ENCODE measurements at places on chromosomes 7 and 10.
A peak's percentile ranks its signal among the peaks of the same experiment; 100 is the strongest.

GRCh38 chr7:50308532-50309385, 4.2 kb downstream of the IKZF1 start:
- DNase-seq = no peak

GRCh38 chr10:133231946-133232574, 2.0 kb downstream of the UTF1 start:
- DNase-seq = no peak

DNA sequence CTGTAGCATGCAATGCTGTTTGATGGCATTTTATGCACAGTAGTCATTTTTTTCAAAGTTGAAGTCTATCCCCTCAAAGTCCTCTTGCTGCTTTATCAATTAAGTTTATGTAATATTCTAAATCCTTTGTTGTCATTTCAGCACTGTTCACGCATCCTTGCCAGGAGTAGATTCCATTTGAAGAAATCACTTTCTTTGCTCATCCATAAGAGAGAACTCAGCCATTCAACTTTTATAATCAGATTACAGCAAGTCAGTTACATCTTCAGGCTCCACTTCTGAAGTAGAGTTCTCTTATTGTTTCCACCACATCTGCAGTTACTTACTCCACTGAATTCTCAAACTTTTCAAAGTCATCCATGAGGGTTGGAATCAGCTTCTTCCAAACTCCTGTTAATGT, 32.3 kb downstream of the SDHAF3 start:
- DNase-seq = no peak

DNA sequence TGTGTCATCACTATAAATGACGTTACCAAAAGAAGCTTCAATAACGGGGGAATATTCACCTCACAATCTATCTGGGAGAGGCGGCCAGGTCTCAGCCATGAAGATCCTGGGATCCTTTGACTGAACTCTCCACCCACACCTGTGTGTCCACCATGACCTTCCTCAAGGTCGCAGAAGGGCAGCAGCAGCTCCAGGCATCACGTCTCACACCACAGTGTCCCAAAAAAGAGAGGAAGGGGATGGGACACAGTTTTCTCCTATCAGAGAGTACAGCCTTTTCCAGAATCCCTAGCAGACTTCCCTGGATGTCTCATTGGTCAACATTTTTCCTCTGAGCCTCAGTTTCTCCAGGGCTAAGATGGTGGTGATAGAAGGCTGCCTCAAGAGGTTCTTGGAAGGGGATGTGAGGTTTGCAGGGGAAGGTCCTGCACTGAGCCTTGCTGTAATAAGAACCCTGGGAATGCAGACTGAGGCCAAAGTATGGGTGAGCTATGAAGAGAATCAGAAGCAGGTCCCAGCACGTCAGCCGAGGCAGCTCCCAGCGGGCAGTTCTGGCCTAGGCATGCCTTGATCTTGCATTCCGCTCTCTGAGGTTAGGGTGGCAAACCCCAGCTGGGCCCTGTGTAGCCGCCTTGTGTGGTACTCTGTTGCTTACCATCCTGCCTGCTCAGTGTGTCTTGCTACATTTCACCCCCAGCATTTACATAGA, 63.8 kb downstream of the COL26A1 start:
- no peak for DNase-seq

- DNase-seq = peak; percentile 10
Observed at GRCh38 chr10:133013463-133013862, 71.1 kb upstream of the CFAP46 start.

GRCh38 chr7:132097550-132098134, 478.6 kb downstream of the PLXNA4 start:
- DNase-seq = no peak

- DNase-seq = no peak
Observed at GRCh38 chr10:31975157-31975765, 46.6 kb upstream of the ARHGAP12 start.

- DNase-seq = no peak
Observed at GRCh38 chr10:22683140-22683389, 31.3 kb downstream of the PIP4K2A start.

DNA sequence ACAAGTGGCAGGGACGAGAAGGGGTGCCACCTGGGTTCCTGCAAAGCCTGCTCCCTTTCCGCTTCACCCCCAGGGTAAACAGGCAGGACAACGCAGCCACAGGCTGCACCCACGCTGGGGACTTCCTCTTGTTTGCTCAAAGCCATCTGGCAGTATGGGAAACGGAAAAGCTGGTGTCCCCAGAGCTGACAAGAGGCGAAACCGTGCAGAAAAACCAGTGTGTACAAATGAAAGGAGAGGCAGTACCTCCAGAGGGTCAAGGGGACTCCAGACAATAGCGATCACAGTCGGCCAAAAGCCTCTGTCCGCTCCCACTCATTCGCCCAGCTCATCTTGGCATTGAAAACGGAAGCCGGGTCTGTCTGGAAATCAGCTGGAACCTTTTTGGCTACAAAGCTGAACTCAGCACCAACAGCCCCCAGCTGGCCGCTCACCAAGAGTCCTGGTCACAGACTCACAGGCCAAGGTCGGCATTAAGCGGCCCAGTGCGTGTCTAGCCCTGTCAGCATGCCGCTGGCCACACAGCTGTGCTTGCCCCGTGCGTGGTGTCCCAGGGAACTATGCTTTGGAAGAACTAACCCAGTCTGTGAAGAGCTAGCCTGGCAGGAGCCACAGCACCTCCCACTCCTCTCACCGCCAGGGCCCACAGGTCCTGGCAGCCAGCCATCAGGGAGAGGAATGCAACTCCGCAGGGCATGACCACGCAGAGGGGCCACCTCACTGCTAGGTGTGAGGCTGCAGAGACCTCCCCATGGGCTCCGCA, 10.4 kb downstream of the TNS3 start:
- peak; percentile 40 for DNase-seq

DNA sequence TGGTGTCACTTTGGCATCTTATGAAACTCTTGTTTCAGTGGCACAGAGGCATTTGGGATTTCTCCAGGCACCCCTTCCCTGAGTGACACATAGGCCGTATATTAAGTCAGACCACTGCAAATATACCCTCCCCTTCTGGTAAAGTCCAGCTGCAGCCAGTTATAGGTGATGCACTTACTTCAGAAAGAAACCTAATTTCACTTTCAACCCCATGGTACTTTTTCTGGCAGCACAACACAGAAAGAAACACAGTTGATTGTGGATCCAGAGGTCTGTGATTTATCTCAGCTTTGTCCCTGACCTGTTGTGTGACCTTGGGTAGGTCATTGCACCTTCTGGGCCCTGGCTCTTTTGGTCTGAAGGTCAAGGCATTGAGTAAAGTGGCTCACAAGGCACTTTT, 173.2 kb downstream of the BUB3 start:
- no peak for DNase-seq

DNA sequence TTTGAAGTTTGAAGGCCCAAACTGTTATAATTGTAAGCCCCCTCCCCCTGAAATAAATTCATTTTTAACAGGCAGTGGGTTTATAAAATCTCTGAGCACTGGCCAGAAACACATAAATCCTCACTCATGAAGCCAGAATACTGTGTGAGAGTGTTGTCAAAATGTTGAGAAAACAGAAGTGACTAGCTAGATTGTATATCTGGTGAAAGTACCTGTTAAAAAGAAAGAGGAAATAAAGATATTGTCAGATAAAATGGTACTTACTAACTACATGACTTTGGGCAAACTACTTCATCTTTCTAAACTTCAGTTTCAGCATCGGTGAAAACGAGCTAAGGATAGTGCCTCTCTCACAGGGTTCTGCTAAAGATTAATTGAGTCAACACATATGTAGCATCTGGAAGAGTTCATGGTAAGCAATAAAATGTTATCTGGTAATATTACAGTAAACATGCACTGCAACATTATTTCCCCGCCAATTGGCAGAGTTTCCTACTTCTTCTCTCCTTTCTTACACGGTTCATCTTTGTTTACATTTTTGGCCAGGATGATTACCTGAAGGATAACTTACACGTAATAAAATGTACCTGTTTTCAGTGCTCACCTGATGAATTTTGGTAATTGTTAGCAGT, 202.5 kb upstream of the CHRM2 start:
- no peak for DNase-seq

DNA sequence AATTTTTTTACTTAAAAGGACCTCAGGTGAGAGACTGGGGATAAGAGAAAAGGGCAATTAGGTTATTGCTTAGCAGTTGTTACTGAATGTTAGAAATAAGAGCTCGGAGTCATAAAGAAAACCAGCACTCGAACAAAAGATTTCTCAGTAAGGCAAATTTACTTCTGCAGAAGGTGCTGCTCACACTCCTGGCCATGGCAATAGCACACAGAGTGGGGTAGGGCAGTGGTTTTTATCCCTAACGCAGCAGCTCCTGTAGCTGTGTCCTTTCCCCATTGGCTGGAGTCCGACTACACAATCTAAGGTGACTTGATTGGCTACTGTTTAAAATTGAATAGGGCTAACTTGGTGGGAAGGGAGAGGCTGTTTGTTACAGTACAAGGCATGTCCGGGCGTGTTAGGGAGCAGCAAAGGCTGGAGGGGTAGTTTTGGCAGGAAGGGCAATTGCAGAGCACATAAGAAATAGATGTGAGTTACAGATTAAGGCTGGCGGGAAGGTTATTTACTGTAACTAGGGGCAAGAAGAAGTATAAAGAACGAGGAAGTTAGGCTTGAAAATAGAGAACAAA, 112.1 kb downstream of the AKR1D1 start:
- DNase-seq = no peak

- no peak for DNase-seq
Observed at GRCh38 chr10:47346581-47347302, 1.4 kb upstream of the RBP3 start.

DNA sequence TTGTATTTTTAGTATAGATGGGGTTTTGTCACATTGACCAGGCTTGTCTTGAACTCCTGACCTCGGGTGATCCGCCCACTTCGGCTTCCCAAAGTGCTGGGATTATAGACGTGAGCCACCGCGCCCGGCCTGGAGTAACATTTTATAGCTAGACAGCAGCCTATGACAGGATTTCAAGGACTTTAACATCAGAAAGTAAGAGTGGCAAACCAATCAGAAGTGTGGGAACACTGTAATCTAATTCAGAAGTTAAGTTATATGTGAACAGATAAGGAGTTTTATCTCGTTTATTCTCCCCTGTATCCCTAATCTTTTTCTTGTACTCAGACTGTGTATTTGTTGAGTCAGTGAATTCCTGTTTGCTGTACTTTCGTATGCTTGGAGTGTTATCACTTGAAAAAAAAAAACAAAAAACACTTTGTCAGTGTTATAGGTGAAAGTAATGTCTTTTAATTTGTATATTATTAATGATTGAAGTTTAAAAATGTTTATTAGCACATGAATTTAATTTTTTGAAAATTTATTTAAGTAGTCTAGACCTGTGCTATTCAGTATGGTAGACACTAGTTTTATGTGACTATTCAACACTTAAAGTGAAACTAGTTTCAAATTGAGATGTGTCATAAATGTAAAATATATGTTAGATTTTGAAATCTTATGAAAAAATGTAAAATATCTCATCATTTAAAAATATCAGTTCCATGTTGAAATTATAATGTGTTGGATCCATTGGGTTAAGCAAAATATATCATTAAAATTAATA, 38.6 kb downstream of the RSBN1L start:
- DNase-seq = no peak

- DNase-seq = no peak
Observed at GRCh38 chr10:124383496-124383895, 35.2 kb downstream of the OAT start.

DNA sequence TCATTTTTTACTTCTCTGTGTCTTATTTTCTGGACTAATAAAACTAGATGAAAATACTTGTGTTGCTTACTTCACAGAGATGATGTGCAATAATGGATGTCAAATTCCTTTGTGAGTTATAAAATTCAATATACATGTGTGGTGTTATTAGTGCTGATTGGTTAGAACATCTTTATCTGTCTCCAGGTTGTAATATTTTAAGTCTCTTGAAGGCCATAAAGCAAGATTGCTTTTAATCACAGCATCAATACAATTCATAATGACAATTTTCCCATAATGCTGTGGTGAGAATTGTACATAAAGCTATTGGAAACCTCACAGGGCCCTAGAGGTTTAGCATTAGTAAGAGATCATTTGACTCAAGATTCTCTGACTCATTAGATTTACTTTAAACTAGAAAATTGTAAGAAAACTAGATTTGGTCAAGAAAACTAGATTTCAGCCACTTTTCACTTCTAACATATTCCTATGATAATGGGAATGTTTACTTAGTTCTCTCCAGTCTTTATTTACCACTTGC, 963.7 kb downstream of the REEP3 start:
- no peak for DNase-seq

- DNase-seq = no peak
Observed at GRCh38 chr10:107657851-107658250, 493.3 kb upstream of the SORCS1 start.

GRCh38 chr7:151117565-151117964, 31.3 kb downstream of the AGAP3 start:
- no peak for DNase-seq

DNA sequence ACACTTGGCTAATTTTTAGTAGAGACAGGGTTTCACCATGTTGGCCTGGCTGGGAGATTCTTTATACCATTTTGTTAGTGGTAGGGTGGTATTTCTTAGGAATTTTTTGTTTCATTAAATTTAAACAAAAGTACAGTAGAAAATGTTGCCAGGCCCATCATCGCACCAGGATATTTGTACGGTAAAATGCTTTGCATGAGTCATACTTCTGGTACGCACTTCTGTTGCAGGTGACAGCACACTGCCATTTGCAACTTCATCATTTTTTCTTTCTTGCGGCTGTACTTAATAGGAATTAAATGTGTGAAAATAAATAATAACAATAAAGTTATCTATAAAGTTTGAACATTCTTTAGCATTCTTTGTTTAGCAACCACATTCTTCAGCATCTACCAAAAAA, 195.6 kb downstream of the SKAP2 start:
- no peak for DNase-seq

DNA sequence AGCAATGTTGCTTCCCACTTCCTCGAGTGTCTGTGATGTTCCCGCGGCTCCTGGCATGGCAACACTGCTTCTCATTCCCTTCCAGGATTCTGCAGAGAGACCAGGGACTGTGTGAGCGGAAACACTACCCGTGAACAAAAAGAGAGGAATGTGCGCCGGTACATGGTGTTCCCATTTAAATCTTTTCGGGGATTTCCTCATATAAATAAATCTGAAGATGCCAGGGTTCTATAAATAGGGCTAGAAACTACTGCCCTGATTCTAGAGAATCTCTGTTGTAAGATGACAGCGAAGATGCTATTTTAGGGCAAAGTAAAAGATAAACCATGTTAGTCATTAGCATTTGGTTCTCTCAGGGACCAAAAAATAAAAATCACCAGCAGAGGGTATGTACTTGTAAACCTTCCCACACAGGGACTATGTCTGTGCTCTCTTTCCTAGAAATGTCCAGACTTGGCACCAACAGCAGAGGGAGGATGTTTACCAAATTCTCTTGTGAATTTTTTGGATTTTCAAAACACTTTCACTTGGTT, 92.2 kb upstream of the DDC start:
- no peak for DNase-seq

DNA sequence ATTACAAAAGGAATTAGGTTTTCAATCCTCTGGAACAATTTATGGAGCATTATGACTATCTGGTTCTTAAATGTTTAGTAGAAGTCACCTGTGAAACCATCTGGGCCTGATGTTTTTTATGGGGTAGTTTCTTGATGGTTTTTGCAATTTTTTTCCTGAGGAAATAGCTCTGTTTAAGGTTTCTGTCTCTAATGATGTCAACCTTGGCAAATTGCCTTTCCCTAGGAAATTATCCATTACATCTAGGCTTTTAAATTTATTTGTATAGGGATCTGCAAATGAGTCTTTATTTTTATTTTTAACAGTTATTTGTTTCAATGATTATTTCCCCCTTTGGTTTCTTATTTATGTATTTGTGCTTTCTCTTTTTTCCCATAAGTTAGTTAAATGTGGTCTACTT, 222.8 kb downstream of the GALNT17 start:
- DNase-seq = no peak

GRCh38 chr7:33109758-33110238, 594 bp upstream of the RP9 start:
- peak; percentile 47 for DNase-seq

GRCh38 chr10:118595598-118596425, at the start of gene PRLHR:
Gene PRLHR, minus strand, starts transcription at chr10:118595648. Its CDS starts 404 bp downstream, at chr10:118595244.
- DNase-seq = no peak

Measured in globus pallidus (tissue), 1 donor.